ENCODE measurements at places on chromosomes 7 and 10. TPM values are rescaled to one million over a fixed set of nuclear protein-coding genes. Genes with fewer than 3 reads are reported as not detected.

DNA sequence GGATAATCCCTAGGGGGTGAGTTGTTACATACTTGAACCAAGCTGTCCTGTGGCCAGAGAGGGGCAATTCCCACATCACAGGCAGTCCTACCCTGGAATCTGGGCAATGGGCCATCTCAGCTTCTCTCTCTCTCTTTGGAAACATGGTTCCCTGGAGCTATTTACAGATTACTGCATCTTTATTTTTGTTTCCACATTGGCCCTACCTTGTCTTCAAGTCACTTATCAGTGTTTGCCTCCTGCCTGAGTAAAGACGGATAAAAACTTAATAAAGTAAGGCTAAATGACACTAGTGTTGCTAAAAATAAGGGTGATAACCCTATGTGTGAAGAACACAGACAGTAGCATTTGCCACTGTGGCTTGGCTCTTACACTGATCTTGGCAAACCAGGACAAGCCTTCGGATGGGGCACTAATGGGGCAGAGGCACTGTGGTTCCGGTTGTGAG, 228.2 kb downstream of the GFRA1 start:
- no peak overlapping the region for H3K4me3 ChIP-seq
- no peak for DNase-seq
- H3K36me3 ChIP-seq: no peaks in the 10 kb centered on the region
- no peaks in the 10 kb centered on the region for H3K27me3 ChIP-seq
- H3K4me1 ChIP-seq: no peaks in the 10 kb centered on the region

DNA sequence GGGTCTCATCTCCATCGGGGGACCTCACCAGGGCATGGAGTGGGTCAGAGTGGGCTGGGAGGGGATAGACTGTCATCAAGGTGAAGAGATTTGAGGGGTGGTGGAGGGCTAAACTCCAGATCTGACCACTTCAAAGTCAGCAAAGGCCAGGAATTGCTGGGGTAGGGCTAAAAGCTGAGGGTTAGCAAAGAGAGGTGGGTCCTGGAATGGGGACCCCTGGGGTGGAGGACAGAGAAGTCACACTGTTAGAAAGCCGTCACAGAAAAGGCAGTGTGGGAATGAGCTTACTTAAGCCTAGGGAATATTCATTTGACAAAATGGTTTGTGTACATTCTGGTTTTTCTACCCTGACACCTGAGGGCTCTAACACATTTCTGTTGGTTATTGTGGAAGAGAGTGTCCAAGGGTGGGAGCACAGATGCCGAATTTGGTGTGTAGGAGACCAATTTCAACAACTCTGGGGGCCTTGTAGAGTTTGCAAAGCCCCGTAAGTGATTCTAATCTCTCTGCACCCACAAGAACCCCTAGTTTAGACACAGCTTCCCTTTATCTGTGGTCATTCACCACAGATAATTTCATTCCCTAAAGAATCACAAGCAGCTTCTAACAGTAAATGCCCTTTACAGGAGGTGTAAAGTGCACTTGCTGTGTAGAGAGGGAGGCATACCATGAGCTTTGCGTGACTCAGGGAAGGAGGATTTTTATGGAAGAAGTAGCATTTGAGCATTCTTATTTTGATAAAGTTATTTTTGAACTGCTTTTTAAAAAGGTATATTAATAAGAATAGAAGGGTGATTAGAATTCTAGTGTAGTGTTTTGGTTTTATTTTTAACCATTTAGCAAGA, 6.4 kb downstream of the FBH1 start:
- H3K27ac ChIP-seq: no peak overlapping the region
- no peaks in the 10 kb centered on the region for H3K27me3 ChIP-seq
- no peak overlapping the region for H3K4me3 ChIP-seq
- peaks cover 15% of the 10 kb centered on the region for H3K36me3 ChIP-seq

DNA sequence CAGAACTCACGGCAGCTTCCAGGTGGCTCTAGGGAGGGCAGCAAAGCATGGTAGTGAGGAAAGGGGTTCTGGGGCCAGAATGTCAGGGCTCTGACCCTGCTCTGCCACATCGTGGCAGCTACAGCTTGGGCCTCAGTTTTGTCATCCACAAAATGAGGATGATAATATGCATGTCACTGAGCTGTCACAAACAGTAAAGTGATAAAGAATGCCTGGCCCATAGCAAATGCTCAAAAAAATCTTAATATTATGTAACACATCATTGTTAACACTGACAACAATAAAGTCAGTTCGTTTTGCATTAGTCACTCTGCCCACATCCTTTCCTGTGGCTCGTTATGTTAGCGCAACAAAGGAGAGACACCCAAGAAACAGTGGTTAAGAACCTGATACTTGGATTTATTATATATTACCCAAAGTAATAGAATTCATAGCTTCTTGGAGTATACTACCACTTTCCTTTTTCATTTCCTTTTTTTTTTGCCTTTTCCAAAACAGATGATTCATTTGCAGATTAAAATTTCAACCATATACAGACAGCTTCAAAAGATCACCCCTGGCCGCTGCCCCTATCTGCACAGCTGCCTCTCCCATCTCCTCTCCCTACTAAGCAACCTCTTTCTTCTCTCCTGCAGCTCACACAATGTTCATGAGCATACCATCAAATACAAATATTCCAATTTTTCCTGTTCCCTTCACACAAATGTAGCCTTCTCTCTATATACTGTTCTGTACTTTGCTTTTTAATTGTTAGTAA, 45.5 kb upstream of the DDC start:
- peaks cover 3% of the 10 kb centered on the region for H3K4me1 ChIP-seq
- no peak overlapping the region for H3K27ac ChIP-seq
- peaks cover 39% of the 10 kb centered on the region for H3K36me3 ChIP-seq

GRCh38 chr10:34696423-34696822, 118.7 kb downstream of the PARD3 start:
- H3K36me3 ChIP-seq: no peaks in the 10 kb centered on the region
- no peak for DNase-seq
- peaks cover 3% of the 10 kb centered on the region for H3K4me1 ChIP-seq

DNA sequence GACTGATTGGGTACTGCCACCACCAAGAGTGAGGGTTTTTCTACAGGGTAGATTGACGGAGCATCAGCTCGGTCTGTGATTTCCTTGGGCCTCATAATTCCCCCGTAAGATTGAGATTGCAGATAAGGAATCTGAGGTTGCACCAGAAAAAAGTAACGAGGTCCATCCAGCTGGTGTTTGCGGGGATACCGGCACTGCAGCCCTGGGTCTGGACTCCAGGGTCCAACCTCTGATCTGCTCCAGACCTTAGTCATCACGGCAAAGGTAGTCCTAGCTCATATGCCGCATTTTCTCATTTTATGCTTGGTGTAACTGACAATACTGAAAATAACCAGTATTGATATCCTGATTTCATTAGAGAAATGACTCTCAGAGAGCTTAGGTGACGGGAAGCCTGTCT, 3.9 kb downstream of the CARD11 start:
- H3K4me3 ChIP-seq: no peak overlapping the region
- H3K27ac ChIP-seq: no peak overlapping the region
- H3K36me3 ChIP-seq: no peaks in the 10 kb centered on the region
- no peaks in the 10 kb centered on the region for H3K4me1 ChIP-seq

DNA sequence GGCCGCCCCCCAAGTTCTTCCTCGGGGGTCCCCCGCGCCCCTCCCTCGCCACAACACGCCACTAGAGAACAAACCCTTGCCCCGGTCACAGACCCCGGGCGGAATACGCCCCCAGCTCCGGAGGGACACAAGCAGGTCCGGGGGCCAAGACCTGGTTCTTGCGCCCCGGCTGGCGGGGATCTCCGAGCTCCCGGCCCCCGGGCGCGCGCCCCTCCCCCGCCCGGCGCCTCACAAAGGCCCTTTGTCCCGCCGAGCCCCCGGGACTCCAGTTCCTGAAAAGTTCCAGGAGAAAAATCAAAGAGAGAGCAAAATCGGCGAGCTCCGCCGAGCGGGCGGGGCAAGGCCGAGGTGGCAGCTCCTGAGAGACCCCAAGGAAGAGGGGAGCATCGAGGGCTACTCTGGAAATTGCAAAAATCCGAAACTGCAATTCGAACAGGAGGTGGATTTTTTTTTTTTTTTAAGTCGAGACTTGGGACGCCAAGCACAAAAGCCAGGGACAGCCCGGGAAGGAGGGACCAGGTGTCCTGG, 4.0 kb downstream of the TNRC18 start:
- no peaks in the 10 kb centered on the region for H3K36me3 ChIP-seq
- peak; percentile 74 for DNase-seq
- H3K27ac ChIP-seq: peak overlapping the region; percentile 59
- peaks cover 20% of the 10 kb centered on the region for H3K4me1 ChIP-seq
- peak overlapping the region; percentile 71 for H3K4me3 ChIP-seq

Gene LCOR
- total RNA-seq: 48.5 TPM

Gene FGL2
- 96.9 TPM for total RNA-seq

Gene TFEC
- total RNA-seq: 14.4 TPM

Gene NCAPG2
- total RNA-seq: 6.3 TPM

Gene ANKRD61
- total RNA-seq: 0.19 TPM

Measured in kidney (tissue), 22 donors.